Esophagus muscularis mucosa (tissue), 4 donors: ENCODE measurements at places on chromosomes 6 and 20. TPM values are rescaled to one million over a fixed set of nuclear protein-coding genes. Genes with fewer than 3 reads are reported as not detected.

MCHR2 gene
- total RNA-seq = not detected

TFAP2A gene
- total RNA-seq = 0.69 TPM

TBX18 gene
- 11.8 TPM for total RNA-seq

SLC17A3 gene
- total RNA-seq = not detected

HLA-DQB1 gene
- not detected for total RNA-seq
